ENCODE measurements at places on chromosomes 2 and 18.

DNA sequence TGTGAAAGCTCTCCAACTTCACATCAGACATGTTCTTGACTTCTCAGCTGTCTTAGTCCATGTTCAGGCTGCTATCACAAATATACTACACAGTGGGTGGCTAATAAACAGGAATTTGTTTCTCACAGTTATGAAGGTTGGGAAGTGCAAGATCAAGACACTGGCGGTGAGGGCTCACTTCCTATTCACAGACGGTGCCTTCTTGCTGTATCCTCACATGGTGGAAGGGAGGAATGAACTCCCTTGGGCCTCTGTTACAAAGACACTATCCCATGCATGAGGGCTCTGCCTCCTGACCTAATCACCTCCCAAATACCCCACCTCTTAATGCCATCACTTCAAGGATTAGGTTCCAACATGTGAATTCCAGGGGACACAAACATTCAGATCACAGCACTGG lies 9.7 kb downstream of the UXS1 start:
- DNase-seq, result no peak

DNA sequence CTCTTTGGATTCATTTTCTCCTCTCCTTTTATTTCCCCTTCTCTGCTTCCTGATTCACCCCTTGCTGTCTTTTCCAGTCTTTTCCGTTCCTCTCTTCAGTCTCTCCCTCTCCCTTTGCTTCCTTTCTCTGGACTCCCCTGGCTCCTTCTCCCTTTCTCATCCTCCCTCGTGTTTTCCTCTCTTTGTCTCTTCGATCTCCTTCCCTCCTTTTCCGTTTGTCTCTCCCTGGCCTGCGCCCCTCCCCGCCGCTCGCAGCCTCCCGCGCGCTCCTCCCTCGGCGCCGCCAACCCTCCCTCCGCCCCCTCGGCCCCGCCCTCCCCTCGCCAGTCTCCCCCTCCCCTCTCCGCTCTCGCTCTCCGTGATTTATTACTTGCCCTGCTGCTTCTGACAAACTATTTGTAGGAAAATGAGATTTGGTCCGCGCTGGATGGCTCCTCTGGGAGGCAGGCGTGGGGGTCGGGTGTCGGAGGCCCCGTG lies 46.0 kb upstream of the PAX8 start:
- DNase-seq, result peak; percentile 71

GRCh38 chr2:80459028-80459427 lies 154.5 kb upstream of the LRRTM1 start:
- peak; percentile 59 for DNase-seq

DNA sequence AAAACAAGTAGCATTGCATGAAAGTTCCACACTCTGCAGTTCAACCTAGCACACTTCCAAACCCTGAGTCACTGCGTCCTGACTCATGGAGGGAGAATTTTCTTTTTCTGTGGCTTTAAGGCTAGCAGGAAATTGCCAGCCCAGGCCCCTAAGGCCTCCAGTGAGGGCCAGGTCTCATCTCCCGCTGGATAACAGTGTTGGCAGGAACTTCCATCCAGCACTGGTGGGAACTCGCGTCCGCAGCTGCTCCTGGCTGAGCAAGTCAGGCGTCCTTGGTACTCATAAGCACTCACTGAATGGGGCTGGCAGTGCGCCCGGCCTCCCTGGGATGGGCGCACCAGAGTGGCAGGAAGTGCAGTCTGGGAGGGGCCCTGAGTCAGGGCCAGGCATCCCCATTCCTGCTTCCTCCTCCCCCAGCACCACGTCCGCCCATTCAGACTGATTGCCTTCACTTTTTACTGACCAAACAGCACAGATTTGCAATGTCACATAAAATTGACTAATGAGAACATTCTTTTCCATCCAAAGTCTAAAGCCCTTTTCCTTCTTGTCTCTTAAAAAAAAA lies 14.3 kb downstream of the MALL start:
- peak; percentile 100 for DNase-seq

DNA sequence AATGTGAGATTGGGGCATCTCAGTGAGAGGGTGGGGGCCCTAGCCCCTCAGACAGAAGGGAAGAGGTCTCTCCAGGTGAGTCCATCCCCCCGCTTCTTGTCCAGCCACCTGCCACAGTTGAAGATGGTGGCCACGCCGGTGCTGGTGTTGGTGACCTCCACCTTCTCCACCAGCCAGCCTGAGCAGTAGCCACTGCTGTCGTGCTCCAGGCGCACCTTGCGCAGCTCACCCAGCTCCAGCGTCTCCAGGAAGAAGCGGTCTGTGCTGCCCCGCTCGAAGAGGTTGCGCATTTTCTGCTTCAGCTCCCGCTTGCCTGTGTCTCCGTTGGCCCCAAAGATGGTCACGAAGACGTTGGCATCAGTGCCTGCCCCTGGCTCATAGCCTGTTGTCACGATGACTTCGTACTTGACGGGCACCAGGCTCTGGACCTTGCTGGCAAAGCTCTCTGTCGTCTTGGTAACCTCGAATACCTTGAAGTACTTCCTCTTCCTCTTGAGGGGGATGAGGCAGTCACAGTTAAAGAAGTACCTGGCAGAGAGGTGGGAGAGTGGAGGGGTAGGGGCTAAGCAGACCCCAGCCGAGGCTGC lies 179.5 kb downstream of the LOXHD1 start:
- no peak for DNase-seq

DNA sequence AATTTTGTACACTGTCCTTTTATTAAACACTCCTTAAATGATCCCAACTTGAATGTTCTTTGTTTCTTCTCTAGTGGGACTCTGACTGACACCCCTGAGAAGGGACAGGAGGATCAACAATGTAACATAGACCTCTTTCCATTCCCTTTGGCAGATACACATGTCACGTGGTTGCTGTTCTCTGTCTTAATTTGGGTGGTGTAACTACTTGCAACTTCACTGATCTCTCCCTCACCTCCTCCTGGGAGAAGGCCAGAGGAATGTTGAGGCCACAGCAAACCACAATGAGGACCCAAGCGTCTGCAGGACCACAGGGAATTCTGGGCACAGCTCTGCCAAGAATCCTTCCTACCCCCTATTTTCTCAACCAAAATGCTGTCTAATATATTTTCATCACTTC lies 205.6 kb downstream of the RTP5 start:
- no peak for DNase-seq

- DNase-seq, result no peak
Observed at GRCh38 chr2:9050122-9050809, 46.8 kb upstream of the MBOAT2 start.

- DNase-seq, result no peak
Observed at GRCh38 chr2:234954551-234954992, 2.8 kb downstream of the SH3BP4 start.

- DNase-seq, result no peak
Observed at GRCh38 chr2:195395362-195395761, 261.7 kb upstream of the SLC39A10 start.

- no peak for DNase-seq
Observed at GRCh38 chr2:71583876-71584275, 130.5 kb downstream of the DYSF start.

- DNase-seq, result no peak
Observed at GRCh38 chr2:109419960-109420370, 193.8 kb downstream of the SEPTIN10 start.

DNA sequence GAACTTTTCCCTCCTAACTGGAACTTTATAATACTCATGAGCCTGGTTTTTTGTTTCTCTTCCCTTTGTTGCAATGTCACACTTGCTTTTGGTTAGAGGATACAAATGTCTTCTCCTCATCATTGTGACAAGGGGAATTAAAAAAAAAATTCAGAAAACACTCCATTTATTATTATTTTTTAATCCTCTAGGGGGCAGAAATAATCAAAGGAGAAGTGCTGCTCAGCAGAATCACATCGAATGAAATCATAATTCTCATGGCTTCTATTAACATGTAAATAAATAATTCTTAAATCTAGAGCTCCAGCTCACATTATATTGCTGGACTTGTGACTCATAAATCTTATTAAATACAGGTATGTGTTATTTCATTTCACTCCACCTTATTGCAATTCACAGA lies 273.8 kb downstream of the TRIB2 start:
- no peak for DNase-seq

DNA sequence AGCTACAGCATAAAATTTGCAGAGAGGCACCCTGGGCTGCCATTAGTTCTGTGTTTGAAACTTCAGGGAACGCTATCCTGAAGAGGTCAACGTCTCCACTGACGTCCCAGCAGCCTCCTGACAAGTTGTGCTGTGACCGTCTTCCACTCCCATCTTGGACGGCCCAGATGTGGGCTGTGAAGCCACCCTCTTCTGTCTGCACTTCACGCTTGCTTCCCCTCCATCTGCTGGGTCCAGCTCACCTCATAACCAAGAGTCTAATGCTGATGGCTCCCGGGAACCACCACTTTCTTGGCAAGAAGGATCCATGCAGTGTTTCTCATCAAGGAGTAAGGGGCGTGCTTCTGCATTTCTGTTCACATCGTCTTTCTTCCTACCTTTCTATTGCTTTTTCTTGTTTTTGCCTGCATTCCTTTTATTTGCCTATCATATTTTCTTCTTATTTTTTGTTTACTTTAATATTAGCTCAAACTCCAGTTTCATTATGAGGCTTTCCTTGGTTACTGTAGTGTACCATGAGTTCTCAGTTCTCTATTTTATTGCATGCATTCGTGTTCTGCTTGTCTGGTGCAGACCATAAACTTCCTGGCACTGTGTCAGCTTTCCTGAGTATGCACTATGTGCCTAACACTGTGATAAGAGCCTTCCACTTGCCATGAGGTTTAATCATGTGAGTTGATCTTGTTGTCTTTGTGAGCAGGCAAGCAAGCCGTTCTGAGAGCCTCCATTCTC lies 631.8 kb upstream of the RAB6C start:
- DNase-seq, result no peak

- DNase-seq, result no peak
Observed at GRCh38 chr2:78532762-78533379, 492.6 kb upstream of the REG3G start.

- no peak for DNase-seq
Observed at GRCh38 chr18:69128566-69128965, 272.1 kb upstream of the DOK6 start.

GRCh38 chr2:85158559-85159273 lies 25.5 kb downstream of the TCF7L1 start:
- DNase-seq, result no peak

GRCh38 chr18:54257015-54257414 lies 12.3 kb upstream of the POLI start:
- DNase-seq, result no peak

DNA sequence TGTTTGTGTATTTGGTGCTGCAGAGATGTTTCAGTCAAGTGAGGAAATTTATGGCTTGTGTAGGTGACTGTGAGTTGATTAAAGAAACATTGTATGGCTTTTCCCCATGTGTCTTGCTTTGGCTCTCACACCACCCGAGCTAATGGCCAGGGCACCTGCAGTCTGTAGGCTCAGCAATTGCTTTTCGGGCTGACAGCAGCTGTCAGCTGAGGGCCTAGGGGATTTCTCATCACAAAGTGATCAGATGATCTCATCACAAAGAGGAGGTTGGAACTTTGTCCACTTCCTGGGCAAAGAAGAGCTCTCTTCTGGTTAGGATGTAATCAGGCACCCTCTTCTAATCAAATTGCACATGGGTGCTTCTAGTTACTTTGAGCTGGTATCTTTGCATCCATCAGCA lies 632.2 kb downstream of the SLC4A3 start:
- DNase-seq, result no peak

GRCh38 chr2:242085941-242086621 lies 216.6 kb downstream of the RTP5 start:
- no peak for DNase-seq

- no peak for DNase-seq
Observed at GRCh38 chr2:174072857-174073256, 107.7 kb upstream of the SP3 start.

DNA sequence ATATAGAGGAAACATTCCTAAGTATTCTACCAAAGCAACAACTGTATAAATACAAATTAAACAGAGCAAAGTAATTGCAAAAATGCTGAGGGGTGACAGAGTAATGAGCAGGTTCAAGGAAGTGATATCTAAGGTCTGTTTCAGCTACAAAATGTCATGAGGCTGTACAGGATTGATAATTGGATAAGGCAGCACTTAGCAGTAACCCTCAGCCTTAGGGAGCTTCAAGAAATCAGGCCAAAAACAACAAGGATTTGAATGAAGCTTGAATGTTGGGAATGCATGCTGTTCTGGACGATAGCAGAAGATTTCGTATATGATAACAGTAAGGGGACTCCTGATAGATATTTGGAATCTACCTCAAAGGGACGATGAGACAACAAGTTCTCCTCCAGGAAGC lies 142.0 kb upstream of the MMADHC start:
- no peak for DNase-seq

GRCh38 chr2:238096311-238097011 lies 3.7 kb upstream of the ESPNL start:
- peak; percentile 71 for DNase-seq

DNA sequence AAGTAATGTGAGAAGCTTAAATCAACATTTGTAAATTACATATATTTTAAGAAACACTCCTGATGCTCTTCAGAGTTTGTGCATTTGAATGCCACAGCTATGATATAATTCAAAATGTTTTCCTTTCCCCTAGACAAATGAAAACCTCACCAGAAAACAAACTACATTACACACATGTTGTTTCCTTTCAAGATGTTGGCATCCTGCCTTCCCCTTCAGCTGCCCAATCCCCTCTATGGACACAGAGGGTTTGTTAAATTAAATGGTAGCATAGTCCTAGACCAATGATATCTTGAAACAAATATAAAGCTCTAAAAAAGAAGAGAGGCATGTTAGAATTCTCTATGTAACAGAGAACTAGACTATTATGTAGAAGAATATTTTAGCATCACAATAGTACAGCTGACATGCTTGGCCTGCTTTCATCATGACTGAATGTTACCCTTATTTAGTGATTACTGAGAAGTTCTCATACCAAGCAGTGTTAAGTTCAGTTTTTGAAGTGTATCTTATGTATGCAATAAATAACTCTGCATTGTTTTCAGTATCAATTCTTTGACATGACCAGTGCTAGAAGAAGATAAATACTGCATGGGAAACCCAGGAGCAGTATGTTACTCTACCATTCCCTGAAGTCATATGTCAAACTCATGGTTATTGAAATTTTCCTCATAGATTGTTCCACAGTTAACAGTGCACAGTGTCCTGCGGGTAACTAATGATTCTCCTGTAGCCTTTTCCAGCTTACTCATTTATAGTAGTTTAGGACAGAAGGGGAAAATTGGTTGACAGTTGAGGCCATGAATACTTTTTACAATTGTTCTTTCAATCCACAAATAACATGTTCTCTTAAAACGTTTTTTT lies 316.3 kb upstream of the KCNJ3 start:
- DNase-seq, result no peak

DNA sequence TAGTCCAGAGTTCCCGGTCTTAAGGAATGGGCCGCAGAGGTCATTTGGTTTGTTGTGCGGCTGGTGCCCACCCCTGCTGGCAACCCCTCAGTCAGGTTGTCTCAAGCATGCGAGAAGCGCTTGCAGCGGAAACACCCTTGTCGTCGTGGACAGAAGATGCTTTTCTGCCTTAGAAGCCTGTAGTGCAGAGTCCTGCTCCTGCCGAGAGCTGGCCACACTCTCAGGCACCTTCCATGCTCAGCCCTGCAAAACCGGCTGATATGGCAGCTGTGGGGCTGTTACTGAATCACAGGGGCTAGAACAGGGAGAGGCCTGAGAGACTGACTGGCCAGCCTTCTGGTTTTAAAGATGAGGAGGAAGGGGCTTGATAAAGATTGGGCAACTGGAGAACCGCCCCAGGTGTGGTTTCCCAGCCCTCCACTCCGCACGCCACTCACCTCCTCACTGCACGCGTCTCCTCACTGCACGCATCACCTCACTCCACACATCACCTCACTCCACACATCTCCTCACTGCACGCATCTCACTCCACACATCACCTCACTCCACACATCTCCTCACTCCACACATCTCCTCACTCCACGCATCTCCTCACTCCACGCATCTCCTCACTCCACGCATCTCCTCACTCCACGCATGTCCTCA lies 103.6 kb downstream of the USP40 start:
- no peak for DNase-seq

- peak; percentile 84 for DNase-seq
Observed at GRCh38 chr18:58566556-58567292, 62.2 kb downstream of the ALPK2 start.
